Activated naive CD8-positive, alpha-beta T cell treated with anti-CD3 and anti-CD28 coated beads, Interleukin-2, amount 50 U/mL, for 16 hours (primary cell): ENCODE measurements at places on chromosomes 7 and 10.

DNA sequence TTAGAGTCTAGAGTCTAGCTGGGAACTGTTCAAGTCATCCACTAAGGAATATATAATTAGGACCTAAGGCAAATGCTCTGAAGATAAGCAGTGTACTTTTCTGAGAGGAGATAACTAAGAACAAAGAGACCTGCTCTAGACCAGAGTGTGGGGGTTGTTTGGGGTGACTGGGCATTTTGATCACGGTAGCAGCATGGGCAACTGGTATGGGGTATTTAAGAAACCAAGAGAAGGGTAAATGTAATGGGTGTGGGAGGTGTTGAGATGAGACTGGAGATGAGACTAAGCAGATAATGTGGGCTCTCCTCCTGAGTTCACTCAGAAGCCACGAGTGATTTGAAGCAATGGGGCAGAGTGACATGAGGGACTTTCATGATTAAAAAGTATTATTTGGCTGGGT is 1082.9 kb downstream of the GATA3 start:
- no peak for DNase-seq

- DNase-seq = no peak
These were observed 34.5 kb upstream of the PDZD8 start for GRCh38 chr10:117409549-117410305.

DNA sequence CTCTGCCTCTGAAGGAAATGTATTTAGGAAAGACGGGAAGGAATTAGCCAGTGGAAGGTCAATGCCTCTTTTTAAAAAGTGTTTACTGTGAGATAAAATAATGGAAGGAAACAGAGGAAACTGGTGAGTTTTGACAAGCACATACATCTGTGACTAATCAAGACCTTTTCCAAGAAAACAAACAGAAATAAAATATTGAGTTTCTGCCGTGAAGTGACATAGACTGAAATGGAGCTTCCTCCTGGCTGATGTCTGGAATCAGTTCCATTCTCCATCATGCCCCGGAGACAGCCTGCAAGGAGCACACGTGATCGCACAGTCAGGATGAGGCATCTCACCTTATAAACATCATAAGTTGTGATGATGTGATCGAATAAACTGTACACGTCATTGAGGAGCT is 30.7 kb downstream of the TECTB start:
- DNase-seq = no peak

- DNase-seq = no peak
These were observed at the start of gene EPO for GRCh38 chr7:100720279-100720670. Gene EPO, plus strand, starts transcription at chr7:100720468. Its CDS starts 513 bp downstream, at chr7:100720981.

- no peak for DNase-seq
These were observed 224.4 kb downstream of the PTPRN2 start for GRCh38 chr7:158362912-158363905.

GRCh38 chr10:130749911-130750310 is 561.6 kb downstream of the TCERG1L start:
- DNase-seq = no peak

GRCh38 chr10:62095181-62096122 is 173.2 kb downstream of the RTKN2 start:
- no peak for DNase-seq

- no peak for DNase-seq
These were observed 12.5 kb downstream of the GPER1 start for GRCh38 chr7:1100386-1100785.

- DNase-seq = no peak
These were observed 166.6 kb upstream of the TCF7L2 start for GRCh38 chr10:112783351-112784021.

- DNase-seq = no peak
These were observed 404.1 kb downstream of the PAXIP1 start for GRCh38 chr7:154598864-154599263.

- no peak for DNase-seq
These were observed 213.5 kb upstream of the NRP1 start for GRCh38 chr10:33547976-33548375.

- no peak for DNase-seq
These were observed 557.6 kb upstream of the GALNT17 start for GRCh38 chr7:70574314-70574834.

DNA sequence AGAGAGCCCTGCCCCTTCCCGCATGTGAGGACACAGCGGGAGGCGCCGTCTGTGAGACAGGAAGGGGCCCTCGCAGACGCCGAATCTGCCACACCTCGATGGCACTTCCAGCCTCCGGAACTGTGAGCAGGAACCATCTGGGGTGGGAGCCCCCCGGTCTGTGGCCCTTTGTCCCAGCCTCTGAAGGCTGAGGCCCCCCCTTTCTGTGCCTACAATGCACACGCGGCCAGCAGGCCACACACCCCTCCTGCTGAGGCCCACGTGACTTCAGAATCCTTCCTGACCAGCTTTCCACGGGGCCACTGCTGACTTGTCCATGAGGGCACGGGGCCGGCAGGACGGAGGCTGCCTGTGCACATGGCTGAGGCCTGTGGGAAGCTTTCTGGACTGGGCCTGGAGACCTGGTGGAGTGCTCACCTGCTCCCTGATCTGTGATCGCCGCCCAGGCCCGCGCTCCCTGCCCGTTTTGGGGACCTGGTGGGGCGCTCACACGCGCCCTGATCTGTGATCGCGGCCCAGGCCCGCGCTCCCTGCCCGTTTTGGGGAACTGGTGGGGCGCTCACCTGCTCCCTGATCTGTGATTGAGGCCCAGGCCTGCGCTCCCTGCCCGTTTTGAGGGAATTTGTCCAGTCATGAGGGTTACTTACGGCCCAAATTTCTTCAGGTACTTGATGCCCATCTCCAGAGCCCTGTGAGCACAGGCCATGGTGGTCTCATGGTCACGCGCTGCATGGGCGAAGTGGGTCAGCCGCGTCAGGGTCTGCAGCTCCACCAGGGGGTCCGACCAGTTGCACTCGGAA is 34.3 kb downstream of the CFAP46 start:
- no peak for DNase-seq

DNA sequence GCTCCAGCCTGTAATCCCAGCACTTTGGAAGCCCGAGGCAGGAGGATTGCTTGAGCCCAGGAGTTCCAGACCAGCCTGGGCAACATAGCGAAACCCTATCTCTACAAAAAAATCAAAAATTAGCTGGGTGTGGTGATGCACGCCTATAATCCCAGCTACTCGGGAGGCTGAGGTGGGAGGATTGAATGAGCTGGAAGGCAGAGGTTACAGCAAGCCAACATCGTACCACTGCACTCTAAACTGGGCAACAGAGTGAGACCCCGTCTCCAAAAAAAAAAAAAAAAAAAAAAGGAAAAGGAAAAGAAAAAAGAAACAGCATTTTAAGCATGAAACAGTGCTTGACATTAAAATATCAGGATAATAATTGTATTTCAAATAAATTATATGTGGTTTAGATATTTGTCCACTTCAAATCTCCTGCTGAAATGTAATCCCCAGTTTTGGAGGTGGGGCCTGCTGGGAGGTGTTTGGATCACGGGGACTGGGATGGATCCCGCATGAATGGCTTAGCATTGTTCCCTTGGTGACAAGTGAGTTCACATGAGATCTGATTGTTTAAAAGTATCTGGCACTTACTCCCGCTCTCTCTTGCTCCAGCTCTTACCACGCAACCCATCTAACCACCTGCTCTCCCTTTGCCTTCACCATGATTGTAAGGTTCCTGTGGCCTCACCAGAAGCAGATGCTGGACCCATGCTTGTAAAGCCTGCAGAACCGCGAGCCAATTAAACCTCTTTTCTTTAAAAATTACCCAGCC is 103.4 kb downstream of the SRPK2 start:
- DNase-seq = no peak

GRCh38 chr7:134167841-134168240 is 40.7 kb downstream of the LRGUK start:
- DNase-seq = no peak

DNA sequence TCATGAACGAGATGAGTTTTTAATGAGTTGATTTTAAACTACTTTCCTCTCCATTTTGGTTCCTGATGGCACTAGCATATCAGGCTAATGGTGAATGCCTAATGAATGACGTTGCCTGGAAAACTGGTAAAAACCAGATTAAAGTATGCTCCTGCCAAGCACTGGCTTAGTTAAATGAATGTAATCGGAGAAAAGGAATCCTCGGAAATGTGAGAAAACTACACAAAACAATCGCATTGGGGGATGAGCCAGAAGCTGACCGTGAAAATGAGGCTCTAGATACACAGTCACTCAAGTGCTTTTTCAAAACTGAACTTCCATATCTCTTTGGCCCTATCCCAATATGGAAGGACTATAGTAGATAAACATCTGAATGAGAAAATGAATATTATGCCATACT is 153.8 kb upstream of the COL1A2 start:
- DNase-seq = no peak

GRCh38 chr7:108033776-108034497 is 31.0 kb upstream of the LAMB1 start:
- DNase-seq = no peak

- no peak for DNase-seq
These were observed at the start of gene GIMAP4 for GRCh38 chr7:150567169-150567568. Gene GIMAP4, plus strand, starts transcription at chr7:150567390. Its CDS starts 2,512 bp downstream, at chr7:150569902.

DNA sequence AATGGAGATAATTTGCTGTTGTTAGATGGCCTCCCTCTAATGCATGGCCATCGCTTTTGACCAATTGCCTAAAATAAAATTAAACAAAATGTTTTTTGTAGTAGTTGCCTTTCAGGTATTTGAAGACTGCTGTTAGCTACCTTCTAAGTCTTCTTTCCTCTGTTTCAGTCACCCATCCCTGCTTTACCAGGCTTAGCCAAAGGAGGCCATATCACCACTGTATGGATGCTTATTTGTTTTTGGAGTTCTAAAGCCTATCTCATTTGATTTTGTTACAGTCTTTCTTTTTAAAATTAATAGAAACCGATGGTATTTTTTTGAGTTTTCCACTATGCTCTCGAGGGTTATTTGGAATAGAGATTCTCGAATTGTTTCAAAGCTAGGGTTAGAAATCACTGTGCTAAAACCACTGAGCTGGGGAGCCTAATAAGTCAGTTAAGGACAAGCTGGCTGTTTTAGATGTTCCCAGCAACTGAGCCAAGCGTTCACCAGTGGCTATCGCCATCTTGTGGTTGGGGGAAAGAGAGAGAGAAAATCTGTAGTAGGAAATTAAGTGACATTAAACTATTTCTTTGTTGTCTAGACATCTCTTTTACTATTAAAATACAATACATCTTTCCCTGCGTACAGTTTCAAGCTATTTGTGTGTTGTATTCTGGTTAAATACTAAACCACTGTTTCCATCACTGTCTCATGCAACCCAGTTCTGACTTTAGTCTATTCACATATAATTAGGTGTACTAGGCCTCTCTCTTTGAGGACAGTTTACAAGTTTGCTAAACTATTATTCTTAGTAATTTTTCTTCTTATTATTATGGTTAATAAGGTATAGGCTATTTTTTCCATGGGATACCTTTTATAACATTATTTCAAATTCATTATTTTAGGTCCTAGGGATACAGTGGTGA is 52.2 kb downstream of the GPR158 start:
- DNase-seq = no peak

GRCh38 chr10:61757525-61758397 is 95.0 kb downstream of the CABCOCO1 start:
- DNase-seq = no peak

GRCh38 chr10:114301177-114301576 is 62.1 kb downstream of the VWA2 start:
- no peak for DNase-seq

- no peak for DNase-seq
These were observed 56.9 kb upstream of the WNT16 start for GRCh38 chr7:121271916-121272315.

DNA sequence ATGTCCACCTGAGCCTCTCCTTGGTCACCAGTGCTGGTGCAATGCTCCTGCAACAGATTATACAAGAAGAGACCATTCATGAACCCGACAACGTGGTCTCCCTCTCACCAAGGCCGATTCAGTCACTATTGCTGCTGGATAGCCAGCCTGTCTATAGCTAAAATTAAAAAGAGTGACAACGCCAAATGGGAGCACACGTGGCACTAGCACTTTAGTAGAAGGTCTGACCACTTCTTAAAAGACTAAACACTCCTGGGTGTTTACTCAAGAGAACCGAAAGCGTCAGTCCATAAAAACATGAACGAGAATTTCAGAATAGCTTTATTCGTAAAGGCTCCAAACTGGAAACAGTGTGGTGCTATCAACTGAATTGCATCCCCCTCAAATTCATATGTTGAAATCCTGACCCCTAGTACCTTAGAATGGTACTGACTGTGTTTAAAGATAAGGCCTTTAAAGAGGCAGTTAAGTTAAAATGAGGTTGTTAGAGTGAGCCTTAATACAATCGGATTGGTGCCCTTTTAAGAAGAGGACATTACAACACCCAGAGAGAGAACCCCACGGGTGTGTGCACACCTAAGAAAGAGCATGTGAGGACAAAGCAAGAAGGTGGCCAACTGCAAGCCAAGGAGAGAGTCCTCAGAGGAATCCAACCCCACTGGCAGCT is 4.4 kb upstream of the GALNTL5 start:
- DNase-seq = no peak

DNA sequence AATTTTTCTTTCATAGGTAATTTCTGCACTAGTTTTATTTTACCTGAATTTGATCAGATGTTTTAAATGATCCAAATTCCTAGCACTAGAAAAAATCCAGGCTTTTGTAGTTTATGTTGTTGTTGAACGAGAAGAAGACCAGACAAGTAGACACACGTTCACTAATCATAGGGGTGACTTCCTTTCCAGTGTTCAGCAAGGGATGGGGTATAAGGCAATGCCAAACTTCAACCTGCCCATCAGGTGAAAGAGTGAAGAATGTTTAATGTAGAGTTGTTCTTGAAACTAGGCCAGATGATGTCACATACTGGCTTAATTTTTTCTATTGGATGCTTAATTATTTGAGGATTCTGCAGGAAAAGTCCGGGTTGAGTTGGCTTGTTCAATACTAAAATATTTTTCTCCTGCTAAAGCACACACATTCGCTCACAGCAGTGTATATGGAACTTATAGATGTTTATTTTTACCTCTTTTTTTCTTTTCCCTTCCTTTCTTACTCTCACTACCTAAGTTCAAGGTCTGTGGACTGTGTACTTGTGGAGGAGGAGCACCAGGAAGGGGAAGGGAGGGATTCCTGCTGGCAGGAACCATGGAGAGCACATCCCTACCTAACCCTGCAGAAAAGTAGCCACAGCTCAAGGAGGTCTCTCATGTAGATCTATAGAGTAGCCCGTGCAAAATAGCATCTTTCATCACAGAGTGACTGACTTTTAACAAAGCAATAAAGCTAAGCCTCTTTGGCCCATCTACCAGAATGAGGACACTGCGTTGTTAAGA is 23.1 kb upstream of the AKR1E2 start:
- DNase-seq = no peak

DNA sequence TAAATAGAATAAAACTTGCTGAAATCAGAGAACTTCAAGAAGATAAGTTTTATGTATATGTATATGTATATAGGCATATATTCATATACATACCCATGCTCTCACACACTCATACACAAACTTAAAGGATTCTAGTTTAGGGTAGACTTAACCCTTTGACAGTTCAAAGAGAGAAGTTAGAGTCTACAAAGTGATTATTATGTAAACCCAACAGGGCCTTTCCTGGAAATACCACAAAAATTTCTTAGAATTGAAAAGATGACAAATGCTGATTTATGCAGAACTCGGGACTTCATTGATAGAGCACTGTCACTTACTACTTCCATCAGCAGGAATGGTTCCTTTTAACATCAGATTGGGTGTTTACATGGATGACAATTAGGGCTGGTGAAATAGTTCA is 763.5 kb downstream of the AUTS2 start:
- no peak for DNase-seq

GRCh38 chr7:27747589-27748368 is 7.8 kb downstream of the TAX1BP1 start:
- DNase-seq = no peak

- DNase-seq = no peak
These were observed 736.2 kb downstream of the PARD3 start for GRCh38 chr10:34078745-34079470.

GRCh38 chr7:152937282-152937681 is 177.7 kb downstream of the ACTR3B start:
- DNase-seq = no peak
